ENCODE measurements at places on chromosomes 1 and 21.

GRCh38 chr1:65213271-65214023, 65.4 kb downstream of the AK4 start:
- DNase-seq: no peak

DNA sequence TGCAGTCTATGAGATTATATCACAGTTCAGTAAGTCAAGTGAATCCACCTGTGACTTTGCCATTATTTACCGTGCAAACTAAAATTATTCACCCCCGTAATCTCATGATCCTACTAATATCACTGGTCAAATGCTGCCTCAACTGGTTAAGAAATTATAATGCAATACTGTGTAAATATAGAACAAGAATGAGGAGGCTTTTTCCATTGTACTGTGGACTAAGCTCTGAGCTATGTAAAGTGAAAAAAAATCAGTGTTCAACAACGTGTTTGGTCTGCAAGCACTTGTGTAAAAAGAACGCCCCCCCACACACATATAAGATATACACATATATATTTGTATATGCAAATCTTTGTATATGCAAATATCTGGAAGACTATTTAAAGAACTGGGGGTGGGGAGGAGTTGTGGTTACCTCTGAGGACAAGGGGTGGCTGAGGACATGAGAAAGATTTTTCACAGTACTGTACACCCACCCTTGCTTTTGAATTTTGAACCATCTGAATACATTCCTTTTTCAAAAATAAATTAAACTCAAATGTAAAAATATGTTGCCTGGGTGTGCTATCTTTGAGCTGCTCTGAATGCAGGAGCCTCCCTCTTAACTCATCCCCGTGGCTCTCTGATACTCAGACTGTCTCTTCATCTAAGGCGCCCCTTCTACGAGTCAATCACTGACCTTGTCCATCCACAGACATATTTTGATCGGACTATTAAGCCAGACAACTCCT, 57.0 kb downstream of the PTP4A2 start:
- no peak for DNase-seq

- DNase-seq: no peak
Observed at GRCh38 chr1:67846538-67846937, 13.3 kb upstream of the GNG12 start.

DNA sequence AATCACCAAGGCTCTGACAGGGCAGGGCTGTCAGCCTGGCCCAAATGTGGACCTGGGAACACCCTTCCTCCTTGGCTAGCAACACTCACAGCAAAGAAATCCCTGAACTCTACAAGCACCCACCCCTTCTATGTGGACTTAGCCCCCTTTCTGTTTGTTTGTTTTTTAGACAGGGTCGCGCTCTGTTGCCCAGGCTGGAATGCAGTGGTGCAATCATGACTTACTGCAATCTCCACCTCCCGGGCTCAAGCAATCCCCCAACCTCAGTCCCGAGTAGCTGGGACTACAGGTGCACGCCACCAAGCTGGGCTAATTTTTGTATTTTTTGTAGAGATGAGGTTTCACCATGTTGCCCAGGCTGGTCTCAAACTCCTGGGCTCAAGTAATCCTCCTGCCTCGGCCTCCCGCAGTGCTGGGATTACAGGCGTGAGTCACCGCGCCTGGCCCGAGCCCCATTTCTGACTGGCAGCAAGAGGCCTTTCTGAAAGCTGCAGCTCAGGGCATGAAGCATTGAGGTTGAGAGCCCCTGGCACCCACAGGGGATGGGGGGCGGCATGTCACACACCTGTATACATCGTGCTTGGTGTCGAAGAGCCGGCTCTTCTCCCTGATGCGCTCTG, 16.2 kb downstream of the RIPK4 start:
- DNase-seq: no peak

DNA sequence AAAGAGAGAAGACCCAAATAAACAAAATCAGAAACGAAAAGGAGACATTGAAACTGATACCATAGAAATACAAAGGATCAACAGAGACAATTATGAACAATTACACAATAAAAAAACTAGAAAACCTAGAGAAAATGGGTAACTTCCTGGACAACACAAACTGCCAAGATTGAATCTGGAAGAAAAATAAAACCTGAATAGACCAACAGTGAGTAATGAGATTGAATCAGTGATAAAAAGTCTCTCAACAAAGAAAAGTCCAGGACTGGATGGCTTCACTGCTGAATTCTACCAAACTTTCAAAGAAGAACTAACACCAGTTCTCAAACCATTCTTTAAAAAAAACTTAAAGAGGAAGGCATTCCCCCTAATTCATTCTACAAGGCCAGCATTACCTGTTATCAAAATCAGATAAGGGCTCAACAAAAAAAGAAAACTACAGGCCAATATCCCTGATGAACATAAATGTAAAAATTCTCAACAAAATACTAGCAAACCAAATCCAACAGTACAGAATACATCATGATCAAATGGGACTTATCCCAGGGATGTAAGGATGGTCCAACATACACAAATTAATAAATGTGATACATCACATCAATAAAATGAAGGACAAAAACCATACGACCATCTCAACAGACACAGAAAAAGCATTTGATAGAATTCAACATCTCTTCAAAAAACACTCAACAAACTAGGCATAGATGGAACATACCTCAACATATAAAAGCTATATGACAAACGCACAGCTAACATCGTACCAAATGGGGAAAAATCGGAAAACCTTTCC, 119.9 kb downstream of the ACBD6 start:
- no peak for DNase-seq

DNA sequence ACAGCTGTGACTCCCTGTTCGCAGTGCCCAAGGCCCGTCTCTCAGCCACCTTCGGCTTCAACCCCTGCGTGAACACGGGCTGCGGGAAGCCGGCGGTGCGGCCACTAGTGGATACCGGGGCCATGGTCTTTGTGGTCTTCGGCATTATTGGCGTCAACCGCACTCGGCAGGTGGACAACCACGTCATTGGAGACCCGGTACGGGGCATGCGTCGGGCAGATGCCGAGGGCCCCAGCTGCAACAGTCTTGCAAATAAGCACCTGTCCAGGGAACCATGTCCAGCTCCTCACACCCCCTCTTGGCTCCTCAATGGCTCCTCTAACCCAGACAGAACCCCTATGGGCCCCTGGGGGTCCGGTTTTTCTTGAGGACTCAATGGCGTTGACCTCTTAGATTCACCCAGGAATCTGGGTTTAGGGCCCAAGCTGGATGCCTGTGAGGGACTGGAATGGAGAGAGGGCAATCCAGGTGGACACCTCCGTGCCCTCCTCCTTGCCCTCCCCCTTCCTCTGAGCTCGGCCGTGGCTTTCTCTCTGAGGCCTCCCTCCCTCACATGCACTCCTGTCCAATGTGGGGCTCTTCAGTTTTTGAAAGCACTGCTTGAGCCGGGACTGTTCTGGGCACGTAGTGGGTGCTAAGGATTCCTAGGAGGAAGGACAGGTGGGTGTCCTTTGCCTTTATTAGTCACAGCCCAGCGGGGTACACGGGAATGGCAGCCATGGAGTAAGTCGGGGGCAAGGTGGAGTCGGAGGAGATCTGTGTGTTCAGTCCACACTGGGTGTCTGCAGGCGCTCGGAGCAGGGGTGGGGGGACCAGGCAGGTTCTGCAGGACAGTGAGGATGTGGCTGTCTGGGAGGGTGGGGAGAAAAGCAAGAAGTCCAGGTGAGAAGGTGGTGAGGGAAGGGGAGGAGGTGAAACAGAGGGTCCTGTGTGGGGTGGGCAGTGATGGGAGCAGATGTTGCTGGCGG, 51.1 kb downstream of the DISP3 start:
- no peak for DNase-seq

DNA sequence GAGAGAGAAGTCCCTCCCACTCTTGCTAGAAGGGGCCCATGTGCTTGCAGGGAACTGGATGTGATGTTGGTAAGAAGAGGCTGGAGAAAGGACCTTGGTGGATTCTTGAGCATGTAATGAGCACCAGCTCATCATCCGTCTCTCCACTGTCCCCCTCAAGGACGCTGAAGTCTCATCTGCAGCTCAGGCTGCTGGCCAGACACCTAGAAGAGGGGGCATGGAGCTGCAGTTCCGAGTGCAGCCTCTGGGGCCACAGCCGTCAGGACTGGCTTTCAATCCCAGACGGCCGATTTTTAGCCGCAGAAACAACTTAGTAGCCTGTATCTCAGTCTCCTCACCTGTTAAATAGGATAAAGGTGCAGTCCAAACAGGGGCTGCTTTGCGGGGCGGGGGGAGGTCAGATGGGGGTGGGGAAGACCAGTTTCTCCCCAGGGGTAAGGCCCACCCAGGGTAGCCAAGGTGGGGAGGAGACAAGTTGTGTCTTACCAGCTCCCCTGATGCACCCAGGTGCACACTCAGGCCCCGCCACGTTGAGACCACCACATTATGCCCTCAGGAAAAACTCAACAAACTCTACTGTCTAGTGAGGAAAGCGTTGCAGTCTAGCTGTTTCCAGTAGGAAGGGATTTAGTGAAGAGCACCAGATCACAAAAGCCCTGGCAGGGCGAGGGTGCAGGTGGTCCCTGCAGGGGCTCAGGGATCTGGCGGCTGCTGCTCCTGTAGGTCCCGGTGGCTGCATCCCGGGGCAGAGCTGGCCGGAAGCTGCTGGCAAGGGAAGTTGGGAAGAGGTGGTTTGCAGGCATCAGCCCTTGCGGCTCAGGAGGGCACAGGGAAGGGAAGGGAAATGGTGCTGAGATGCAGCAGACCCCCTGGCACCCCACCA, 29.5 kb downstream of the LDLRAP1 start:
- DNase-seq: peak; percentile 7

GRCh38 chr1:227781314-227781930, 34.1 kb upstream of the PRSS38 start:
- DNase-seq: no peak

DNA sequence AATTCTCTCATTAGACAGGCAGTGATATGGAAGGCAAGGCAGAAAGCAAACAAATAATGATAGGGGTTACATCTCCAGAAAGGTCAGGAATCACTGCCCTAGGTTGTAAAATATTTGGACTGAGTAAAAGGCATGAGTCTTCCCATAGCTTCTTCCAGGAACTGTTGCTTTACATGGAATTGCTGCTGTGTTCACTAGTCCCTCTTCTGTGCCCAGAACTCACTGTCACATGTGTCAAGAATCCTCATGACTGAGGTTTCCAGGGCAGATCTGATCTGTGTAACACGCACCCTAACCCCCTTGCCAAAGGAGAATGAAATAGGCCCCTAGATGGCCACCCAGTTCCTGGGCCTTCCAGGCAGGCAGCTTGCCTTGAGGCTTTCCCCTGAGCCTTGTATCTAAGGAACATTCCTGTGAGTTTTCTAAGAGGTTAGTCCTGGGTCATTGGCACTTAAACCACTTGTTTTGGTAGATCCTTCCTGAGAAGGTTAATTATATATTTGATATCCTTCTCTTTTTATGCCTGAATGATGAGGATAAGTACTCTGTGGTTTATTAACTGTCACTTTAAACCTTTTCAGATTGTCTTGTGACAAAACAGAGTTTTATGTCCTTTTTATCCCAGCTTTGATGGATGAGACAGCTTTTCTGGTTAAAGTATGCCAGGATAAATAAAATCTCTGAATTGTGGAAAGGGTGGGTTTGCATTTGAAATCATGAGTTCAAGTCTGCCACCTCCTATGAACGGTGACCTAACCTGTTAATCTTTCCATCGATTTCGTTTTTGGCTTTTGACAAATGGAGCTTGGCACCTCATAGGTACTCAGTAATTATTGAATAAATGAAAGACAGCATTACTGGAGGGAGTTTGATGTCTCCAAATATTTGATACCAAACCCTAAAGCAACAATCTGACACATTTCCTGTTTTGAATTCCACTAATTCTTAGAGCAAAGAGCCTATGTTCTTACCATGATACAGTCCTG, 163.3 kb downstream of the DHRS3 start:
- peak; percentile 28 for DNase-seq

DNA sequence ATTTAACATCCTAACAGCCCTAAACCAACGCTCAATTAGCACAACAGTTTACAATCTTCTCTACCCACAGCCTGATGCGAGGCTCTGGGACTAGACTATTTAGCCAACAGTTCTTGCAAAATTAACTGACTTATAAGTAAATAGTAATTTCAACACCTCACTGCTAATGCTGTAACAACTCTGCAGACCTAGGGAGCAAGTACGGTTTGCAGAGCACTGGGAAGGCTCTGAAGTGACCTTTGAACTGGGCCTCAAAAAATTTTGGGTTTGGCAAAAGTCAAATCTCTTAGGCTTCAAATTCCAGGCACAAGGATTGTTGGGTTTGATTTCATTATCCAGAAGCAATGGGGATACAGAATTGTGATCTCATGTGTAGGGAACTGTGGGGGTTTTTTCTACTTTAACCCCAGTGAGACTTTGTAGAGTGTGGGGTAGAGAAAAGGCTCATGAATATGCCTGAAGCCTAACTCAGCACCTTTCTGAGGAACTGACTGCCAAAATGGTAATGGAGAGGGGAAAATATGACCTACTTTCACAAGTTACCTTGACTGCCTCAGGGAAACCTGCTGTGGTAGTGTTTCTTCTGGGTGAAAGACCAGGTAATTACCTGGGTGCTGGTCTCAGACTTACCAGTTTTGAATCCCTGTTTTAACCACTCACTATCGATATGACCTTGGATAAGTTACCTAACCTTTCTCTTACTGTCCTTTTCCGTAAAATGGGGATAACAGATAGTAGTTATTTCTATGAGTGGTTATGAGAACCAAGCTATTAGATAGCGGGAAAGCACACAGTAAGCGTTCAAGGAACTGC, 889 bp upstream of the TXLNA start:
- DNase-seq: no peak

DNA sequence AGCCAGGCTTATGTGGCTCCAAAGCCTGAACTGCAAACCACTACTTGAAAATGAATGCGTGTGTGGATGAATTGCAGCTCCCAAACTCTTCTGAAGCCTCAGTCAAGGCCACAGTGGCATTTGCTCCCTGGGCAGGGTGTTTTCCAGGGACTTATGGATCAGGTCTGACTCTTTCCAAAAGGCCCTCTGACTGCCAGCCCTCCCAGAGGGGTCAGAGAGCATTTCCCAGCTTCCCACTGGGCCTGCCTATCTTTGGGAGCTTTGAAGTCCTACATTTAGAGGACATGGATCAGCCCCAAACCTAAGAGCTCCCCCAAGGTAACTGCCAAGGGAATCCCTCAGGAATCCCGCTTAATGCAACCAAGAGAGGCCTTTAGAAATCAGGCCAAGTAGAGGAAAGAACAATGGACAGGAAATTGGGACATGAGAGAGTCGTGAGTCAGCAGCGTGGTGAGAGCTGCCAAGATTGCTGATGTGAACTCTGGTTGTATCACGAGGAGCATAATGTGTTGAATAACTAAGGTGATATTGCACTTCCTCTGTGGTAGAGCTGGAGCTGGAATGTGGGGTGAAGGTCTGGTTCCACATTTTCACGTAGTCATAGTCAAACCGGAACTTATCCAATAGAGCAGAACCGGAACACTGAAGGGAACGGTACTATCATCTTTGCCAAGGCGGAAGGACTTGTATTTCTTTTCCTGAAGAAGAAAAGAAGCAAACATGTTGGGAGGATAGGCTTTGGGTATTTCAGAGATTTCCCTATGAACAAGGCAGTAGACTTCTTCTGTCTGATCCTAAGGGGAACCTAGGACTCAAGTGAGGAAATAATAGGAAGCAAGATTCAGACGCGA, 99.4 kb upstream of the JUN start:
- no peak for DNase-seq

GRCh38 chr21:44303490-44303981, 3.7 kb downstream of the PFKL start:
- no peak for DNase-seq

Measured in NCI-H1105 treated with DMSO at 0.1 percent for 48 hours (cell line).